Hypothalamus (tissue), 51 donors: ENCODE measurements at places on chromosomes 13 and 19.

DNA sequence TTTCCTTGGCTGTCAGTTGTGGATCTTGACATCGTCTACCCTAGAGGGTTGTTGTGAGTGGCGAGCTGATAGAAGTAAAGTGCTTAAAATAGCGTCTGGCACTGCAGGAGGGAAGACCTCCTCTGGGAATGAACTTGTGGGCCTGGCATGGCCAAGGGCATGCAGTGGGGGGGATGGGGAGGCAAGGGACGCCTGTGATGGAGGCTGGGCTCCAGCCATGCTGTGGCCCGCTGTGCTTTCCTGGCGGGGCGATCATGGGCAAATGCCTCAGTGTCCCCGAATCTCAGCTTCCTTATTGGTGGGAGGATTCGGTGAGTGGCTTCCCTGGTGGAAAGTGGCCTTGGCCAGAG, 10.7 kb downstream of the CARM1 start:
- no peak for DNase-seq

- DNase-seq = no peak
Observed at GRCh38 chr13:105692769-105693168, 842.7 kb downstream of the EFNB2 start.

- DNase-seq = no peak
Observed at GRCh38 chr13:112603641-112604225, 15.8 kb upstream of the TUBGCP3 start.

- DNase-seq = no peak
Observed at GRCh38 chr13:77176350-77176749, 149.4 kb upstream of the FBXL3 start.

DNA sequence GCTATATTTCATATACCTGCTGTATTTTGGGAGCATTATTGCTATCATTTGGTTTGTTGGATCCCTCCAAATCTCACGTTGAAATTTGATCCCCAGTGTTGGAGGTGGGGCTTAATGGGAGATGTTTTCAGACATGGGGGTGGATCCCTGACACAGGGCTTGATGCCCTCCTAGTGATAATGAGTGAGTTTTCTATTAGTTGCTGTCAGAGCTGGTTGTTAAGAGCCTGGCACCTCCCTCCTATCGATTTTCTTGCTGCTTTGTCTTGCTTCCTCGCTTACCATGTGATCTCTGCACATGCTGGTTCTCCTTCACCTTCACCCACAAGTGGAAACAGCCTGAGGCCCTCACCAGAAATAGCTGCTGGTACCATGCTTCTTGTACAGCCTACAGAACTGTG, 259.9 kb upstream of the STARD13 start:
- DNase-seq = no peak

GRCh38 chr19:1217366-1217765, 11.8 kb downstream of the STK11 start:
- no peak for DNase-seq

DNA sequence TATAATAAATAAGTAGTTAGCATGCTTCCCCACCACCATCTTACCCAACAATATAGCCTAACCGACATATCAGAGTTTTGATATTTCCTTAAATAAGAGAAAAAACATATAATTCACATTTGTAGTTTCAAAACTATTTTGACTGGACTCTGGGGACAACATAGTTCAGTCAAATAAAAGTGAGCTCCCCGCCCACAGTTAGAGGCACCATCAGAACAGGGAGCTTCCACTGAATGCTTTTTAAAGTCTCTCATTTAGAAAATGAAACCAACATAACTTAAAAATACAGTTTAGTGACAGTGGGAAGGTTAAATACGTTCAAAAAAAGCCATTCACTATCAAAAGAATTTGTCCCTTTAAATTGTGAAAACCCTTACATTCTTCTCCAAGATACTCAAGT, 92.8 kb downstream of the EPSTI1 start:
- DNase-seq = no peak

- DNase-seq = no peak
Observed at GRCh38 chr13:46858776-46859175, 38.1 kb downstream of the HTR2A start.

DNA sequence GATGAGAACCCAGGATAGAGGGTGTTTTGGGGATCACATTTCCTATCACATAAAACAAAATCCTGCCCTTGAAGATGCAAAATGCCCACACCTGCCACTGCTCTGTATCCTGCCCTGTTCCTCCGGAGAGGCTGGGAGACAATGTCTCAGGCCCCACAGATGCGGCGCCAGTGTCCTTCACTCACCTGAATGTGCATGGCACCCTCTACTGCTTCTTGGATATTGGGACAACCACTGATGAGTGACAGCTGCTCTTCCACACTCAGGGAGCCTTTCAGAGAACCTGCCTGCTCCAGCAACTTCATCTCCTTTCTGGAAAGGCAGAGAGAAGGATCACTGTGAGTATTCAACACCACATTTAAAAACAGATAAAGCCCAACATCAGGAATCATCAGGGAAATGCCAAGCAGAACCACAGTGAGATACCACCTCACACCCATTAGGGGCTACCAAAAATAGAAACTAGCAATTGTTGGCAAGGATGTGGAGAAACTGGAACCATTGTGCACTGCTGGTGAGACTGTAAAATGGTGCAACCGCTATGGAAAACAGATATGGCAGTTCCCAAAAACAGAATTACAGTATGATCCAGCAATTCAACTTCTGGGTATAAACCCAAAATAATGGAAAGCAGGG, 36.4 kb downstream of the CRYL1 start:
- no peak for DNase-seq

- DNase-seq = no peak
Observed at GRCh38 chr19:41939861-41940730, 11.8 kb upstream of the ERFL start.

DNA sequence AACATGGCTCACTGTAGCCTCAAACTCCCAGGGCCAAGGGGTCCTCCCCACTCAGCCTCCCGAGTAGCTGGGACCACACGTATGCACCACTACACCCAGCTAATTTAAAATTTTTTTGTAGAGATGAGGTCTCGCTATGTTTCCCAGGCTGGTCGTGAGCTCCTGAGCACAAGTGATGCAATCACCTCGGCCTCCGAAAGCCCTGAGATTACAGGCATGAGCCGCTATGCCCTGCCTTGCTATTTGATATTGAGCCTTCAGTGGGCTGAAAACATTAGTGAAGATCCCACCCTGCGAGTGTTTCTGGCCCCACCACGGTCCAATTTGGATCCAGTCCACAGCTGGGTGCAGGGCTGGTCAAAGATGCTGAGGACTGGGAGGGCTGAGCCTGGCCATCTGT, 65.9 kb downstream of the TRPM4 start:
- DNase-seq = no peak

DNA sequence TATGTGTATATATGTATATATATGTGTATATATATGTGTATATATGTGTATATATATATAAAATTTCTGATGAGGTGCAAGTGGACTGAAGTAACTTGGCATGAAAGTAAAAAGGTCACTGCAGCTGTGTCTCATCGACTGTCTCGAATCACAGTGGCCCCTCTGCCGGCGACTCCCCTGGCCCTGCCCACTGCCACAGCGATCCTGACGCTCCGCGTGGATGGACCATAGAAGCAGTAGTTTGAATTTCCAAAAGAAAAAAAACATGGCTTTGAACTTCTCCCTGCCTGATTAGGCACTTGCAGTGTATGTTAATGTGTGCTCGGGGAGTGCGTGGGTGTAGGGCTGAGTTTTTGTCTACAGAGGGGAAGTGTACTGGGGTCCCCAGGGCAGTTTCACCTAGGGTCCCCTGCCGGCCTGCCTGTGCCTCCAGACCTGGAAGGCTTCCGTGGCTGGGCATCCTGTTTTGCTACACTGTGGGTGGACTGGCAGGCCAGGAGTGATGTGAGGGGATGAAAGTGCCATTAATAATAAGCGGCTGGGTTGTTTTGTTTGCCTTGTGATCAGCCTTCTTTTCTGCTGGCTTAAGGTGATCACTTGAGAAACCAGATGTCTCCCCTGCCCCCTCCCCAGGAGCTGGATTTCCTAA, 10.8 kb downstream of the ZIC5 start:
- no peak for DNase-seq

- DNase-seq = no peak
Observed at GRCh38 chr19:7527516-7528191, 5.2 kb downstream of the MCOLN1 start.

GRCh38 chr13:71644579-71644978, 222.4 kb downstream of the DACH1 start:
- no peak for DNase-seq

DNA sequence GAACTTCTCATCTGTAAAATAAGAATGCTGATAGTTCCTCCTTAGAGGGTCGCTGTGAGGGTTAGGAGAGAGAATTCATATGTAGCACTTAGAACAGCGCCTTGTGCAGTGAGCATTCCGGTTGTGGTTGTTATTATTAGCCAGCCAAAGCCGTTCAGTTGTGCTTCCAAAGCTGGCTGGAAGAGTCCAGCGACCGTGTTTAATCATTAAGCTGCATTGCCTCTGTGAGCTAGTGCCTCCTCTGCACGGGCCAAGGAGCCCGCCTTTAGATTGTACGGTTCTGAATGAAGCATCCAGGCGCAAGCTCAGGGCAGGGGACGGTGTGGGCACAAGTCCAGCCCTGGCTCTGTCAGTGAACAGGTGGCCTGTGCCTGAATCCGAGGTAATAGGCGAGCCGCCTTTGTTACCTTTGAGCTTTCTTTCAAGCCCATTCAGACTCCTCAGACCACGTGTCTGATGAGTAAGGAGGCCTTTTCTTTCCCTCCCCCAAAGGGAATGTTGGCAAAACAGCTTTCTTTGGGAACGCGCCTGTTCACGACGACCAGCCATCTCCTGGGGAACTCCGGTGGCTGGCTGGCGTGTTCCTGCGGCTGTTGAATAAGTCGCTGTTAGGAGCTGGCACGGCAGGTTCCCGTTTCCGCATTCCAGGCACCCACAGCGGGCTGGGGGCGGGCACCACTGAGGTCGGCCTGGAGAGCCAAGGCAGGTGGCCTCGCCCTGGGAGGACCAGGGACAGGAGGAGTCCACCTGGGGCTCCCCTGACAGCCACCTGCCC, 25.1 kb downstream of the SIPA1L3 start:
- no peak for DNase-seq

- no peak for DNase-seq
Observed at GRCh38 chr13:33865945-33866344, 48.0 kb downstream of the RFC3 start.

GRCh38 chr19:51342631-51343569, 961 bp upstream of the VSIG10L start:
- DNase-seq = no peak

DNA sequence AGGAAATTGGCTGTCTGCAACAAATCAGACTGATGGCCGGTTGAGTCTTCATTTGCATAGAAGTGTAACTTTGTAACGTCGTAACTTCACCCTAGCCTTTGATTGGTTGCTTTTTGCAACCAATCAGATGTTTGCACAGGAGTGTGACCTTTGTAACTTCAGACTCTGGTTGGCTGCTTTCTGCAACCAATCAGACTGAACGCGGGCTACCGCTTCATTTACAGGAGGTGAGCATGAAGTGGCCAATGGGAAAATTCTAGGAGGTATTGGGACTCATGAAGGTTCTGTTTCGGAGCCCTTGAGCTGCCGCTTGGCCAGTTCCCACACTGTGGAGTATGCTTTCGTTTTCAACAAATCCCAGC, 441 bp upstream of the ZNF559 start:
- DNase-seq = peak; percentile 50

GRCh38 chr19:7507884-7508283, 8.0 kb upstream of the ZNF358 start:
- no peak for DNase-seq

DNA sequence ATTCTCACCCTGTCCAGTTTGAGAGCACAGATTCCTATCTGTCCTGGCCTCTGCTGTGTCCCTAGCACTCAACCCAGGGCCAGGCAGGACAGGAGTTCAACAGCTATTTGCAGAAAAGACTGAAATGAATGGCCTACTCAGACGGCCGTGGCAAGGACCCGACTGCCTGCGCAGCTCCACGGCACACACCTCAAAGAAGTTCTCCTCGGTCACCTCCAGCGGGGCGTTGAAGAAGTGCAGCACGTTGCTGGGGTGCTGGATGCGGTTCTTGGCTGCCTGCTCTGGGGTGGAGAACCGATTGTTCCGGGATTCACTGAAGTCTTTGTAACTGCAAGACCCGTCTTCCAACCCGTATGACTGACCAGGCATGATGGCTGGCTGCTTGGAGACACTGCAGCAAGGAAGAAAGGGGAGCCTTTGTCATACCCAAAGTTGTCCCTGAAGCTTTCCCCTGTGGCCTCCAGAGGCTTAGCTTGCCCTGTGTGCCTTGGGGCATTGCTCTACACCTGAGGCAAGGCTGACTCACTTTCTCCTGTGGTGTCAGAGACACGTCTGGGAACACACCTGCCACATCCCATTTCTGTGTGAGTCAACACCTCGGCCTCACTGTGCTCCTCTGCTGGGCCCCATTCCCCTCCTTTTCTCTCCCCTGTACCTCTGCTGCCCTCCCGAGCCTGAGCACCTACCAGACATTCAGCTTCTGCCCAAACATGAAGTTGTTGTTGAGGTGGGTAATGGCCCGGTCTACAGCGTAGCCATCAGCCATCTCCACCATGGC, 6.8 kb upstream of the ECH1 start:
- DNase-seq = no peak

DNA sequence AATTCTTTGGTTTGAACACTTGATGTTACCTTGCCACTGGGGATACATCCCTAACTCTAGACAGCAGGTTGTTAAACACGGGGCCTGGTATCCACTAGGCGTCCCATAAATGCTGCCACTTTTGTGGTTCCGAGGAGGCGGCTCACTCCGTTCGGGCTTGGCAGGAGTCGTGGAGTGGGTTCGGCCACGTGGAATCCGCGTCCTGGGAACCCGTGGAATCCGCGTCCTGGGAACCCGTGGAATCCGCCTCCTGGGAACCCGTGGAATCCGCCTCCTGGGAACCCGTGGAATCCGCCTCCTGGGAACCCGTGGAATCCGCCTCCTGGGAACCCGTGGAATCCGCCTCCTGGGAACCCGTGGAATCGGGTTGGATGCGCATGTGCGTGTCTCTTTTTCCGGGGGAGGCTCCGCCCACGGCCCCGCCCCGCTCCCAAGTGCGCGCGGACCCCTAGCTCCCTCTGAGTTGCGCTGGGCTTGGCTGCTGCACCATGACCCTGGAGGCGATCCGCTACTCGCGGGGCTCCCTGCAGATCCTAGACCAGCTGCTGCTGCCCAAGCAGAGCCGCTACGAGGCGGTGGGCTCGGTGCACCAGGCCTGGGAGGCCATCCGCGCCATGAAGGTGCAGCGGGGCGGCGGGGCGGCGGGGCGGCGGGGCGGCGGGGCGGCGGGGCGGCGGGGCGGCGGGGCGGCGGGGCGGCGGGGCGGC, at the start of gene MRI1:
Gene MRI1, plus strand, starts transcription at position 422 of the 707 bp plus-strand sequence. Its CDS starts 67 bp downstream, at position 489.
- DNase-seq = peak; percentile 37

GRCh38 chr19:6233056-6233826, 46.5 kb downstream of the MLLT1 start:
- no peak for DNase-seq

GRCh38 chr19:17348700-17349099, 11.3 kb downstream of the GTPBP3 start:
- no peak for DNase-seq
